ENCODE measurements at places on chromosomes 6 and 20.

GRCh38 chr6:8546496-8546895 lies 111.2 kb upstream of the SLC35B3 start:
- DNase-seq = no peak

DNA sequence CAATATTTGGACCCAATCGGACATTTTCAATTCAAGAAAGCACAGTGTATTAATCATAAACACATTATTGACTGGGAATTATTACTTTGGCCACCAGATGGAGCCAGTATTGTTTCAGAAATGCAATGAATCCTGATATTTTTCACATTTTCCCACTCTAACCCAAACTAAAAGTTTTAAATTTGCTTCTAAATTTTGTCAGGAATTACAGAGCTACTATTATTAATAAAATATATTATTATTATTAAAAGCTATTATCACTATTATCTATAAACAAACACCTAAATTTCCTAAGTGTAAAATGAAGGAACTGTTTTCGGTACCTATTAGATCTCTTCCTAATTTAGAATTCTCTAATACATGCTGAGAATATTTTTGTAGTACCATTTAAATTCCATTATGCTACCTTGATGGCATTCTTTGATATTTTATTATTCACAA lies 245.3 kb downstream of the OGFRL1 start:
- no peak for DNase-seq

- no peak for DNase-seq
Observed at GRCh38 chr6:128848212-128848935, 34.6 kb upstream of the LAMA2 start.

- no peak for DNase-seq
Observed at GRCh38 chr6:2725999-2726567, 24.6 kb downstream of the MYLK4 start.

DNA sequence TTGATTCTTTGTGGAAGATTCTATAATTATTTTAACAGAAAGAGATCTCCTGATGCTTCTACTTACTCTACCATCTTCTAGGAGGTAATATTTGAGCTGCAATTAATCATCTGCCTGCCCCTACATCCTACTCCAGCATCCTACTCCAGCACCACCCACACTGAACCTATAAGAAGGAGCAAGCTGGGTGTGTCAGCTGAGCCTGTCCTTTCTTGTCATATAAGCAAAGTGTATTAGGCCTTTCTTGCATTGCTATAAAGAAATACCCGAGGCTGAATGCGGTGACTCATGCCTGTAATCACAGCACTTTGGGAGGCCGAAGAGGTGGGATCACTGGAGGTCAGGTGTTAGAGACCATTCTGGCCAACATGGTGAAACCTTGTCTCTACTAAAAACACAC lies 84.2 kb upstream of the ARG1 start:
- DNase-seq = no peak

DNA sequence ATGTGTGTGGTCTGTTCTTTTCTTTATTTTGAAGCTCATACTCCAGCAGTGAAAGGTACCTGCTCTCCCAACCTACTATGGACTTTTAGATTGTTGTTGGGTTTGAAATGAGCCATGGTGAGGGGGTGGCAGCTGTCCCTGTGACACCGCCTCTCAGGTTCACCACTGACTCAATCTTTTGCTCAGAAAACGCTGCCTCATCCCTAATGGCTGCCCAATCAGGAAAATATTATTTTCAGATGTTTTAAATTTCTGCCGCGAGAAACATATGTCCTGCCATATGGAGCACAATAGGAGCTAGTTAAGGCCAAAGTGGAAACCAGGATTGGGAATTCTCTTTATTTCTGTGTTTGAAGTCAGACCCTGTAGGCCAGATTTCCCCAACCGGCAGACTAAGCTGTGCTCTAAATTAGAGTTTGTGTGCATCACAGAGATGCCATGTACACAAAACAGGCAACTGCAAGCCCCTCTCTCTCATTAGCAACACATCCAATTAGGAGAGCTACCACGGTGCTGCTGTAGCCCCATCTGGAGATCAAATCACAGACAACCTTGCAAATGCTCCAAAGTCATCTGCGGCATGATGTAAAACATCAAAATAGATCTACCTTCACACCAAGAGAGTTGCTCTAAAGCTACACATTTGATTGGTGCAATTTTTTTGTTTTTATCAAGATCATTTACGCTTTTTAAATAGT lies 144.1 kb upstream of the BACH2 start:
- no peak for DNase-seq

GRCh38 chr6:170069611-170070010 lies 221.3 kb downstream of the DLL1 start:
- no peak for DNase-seq

DNA sequence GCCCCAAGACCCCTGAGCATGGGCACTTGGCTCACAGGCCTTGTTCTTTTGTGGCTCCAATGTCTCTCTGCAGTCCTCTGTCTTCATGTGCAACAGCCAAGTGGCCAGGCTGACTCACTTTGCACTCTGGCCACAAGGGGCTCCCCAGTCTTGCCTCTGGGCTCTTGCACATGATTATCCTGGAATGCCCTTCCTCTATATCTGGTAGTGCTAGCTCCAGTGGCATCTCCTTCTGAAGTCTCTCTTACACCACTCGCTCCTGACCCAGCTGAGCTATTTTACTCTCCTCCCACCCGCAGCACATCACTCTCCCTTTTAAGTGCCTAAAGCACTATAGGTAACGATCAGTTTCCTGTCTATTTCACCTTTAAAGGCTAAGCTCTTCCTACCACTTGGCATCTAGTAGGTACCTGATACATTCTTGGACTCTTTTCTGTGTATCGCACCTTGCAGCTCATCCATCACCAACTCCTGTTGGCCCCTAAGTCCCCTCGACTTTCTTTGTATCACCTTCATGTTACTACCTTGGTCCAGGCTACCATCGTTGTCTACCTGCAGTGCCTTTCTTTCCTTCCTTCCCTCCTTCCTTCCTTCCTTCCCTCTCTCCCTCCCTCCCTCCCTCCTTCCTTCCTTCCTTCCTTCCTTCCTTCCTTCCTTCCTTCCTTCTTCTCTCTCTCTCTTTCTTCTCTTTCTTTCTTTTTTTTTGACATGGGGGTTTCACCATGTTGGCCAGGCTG lies 211.9 kb upstream of the RNF24 start:
- DNase-seq = no peak

- no peak for DNase-seq
Observed at GRCh38 chr20:62531046-62531838, 55.4 kb upstream of the GATA5 start.

GRCh38 chr6:37127961-37128862 lies 41.7 kb upstream of the PIM1 start:
- DNase-seq = no peak

DNA sequence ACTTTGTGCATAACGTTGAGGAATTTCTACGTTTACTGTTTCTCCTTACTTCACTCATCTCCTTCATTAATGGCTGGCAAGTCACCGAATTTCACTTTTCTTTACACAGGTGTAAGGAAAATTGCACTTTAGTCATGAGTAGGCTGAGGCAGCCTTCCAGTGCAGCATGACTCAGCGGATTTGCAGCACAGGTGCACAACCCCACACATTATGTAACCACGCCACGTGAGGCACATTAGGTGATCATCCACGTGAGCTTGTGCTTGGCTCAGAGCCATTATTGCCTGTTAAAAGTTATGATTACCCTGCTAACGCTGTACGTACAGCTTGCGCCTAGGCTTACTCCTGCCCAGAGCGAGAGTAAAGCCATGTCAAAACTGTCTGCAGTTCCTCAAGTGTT lies 158.8 kb downstream of the NKAIN2 start:
- no peak for DNase-seq

DNA sequence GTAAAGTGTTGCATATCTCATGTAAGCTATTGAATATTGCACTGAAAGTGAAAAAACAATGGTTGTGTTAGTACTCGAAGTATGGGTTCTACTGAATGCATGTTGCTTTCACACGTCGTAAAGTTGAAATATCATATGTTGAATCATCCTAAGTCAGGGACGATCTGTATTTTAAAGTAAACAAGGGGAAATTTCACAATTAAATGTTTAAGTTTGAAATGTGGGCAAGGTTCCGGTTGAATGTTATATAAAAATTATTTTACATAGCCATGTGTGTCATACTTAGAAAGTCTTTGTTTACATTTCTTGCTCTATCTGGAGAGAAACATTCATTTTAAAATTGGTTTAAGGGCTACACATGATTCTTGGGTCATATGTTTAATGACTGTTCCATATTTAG lies 76.8 kb downstream of the AKAP7 start:
- no peak for DNase-seq

- DNase-seq = no peak
Observed at GRCh38 chr20:22582964-22583772, 1.2 kb downstream of the FOXA2 start.

DNA sequence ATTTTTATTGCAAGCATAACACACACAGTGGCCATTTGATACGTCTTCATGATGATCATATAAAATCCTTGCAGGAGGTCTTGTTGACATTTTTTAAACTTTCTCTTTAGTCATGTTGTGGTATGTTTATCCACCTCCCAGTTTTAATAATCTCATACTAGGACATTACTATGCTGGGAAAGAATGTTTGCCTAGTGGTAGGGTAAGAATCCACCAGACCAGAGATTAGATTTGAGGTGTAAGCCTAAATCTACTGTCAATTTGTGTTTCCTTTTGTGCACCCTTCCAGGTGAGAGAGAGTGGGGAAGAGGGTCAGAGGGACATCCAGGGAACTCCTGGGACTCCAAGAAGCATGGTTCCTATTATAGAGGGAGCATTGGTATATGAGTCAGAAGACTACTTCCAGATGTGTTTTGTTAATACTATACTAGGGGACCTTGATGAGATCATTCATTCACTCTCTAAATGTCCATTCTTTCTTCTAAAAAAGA lies 298.3 kb upstream of the SASH1 start:
- DNase-seq = no peak

DNA sequence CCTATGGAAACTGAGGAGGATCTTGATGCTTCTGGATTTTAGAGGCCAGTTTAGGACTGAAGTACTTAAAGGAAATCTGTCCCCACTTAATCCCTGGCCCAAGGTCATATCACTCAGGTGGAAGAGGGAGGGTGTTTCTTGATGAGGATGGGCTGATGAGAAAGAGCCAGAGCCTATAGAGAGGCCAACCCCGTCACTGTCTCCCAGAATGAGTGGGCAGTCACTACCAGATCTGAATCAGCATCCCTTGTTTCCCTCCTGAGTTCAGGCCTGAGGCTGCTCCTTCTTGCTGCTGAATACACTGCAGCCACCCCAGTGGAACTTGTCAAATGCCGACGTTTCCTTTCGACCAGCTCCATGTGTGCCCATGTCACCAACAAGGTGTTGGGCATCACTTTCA lies 14.8 kb downstream of the ARMC12 start:
- DNase-seq = no peak

GRCh38 chr6:41374618-41375590 lies 39.5 kb downstream of the NCR2 start:
- no peak for DNase-seq

DNA sequence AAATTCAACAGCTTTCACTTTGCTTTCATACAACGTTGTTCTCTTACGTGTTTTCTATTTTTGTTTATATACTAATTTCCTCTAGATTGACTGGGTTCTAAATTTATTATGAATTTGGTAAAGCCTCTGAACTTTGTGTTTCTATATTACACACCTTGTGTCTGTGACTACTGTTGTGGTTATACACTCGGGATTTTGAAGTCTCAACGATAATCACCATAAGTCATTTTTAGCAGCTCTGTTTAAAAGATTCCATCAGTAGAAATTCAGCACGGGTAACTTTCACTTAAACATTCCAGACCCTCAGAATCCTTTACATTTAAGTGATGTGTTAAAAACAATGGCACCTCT lies 31.8 kb upstream of the HBS1L start:
- no peak for DNase-seq

- DNase-seq = no peak
Observed at GRCh38 chr6:13328875-13329183, 492 bp upstream of the TBC1D7 start.

- DNase-seq = no peak
Observed at GRCh38 chr20:4821590-4821989, 99.9 kb downstream of the PRND start.

DNA sequence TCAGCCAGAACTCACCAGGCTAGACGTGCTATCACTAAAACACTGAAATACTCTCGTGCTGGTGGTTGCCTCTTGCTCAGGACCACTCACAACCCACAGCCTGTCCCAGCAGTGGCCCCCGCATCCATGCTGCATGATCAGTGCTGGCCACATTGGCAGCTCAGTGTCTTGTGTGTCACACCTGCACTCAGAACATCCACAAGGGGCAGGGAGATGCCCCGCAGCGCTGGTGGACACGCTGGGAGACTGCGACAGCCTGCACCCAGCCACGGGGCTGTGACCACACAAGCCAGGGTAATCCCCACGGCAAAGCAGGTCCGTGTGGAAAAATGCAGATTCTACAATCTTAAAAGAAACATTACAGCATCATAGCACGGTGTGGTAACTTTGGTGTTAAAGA lies 23.9 kb upstream of the APMAP start:
- no peak for DNase-seq
